ENCODE measurements at places on chromosomes 5 and 9.

DNA sequence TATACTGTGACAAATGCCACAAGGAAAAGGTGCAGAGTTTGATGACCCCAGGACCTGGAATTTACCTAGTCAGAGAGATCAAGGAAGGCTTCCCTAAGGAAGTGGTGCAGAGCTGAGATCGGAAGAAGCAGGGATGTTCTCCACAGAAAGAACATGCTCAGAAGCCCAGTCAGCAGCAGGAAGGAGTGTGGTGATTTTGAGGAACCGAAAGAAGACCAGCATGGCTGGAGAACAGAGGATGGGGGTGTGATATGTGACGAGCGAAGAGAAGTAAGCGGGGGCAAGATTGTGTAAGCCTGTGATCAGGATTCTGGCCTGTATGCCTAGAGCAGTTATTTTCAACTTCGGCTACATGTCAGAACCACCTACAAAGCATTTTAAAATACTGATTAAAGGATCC lies 18.7 kb upstream of the PIK3R1 start:
- no peak for DNase-seq

GRCh38 chr9:107351382-107352045 lies 68.4 kb downstream of the RAD23B start:
- no peak for DNase-seq

DNA sequence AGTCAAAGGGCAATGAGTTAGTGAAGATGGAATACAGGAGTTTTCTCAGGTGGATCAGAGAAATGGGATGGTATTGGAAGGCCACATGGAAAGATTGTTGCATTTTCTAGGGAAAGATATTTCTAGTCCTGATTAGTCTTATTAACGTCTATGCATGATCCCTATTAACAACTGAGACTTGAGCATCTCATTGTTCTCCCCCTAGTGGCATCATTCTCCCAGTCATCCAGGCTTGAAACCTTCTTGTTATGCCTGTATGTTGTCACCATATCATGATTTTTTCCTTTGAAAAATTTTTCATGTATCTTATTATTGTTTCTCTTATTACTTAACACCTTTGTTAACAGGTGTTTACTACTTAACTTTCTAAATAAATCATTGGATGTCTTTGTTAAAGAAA lies 34.4 kb downstream of the KIF2A start:
- no peak for DNase-seq

GRCh38 chr5:155564541-155564940 lies 551.0 kb downstream of the KIF4B start:
- DNase-seq, result no peak

Data from stimulated activated CD4-positive, alpha-beta T cell treated with anti-CD3 and anti-CD28 coated beads, Interleukin-1b, Interleukin-23, amount 100 ng/mL, for 4 hours (primary cell).